ENCODE measurements at places on chromosomes 16 and 17.

DNA sequence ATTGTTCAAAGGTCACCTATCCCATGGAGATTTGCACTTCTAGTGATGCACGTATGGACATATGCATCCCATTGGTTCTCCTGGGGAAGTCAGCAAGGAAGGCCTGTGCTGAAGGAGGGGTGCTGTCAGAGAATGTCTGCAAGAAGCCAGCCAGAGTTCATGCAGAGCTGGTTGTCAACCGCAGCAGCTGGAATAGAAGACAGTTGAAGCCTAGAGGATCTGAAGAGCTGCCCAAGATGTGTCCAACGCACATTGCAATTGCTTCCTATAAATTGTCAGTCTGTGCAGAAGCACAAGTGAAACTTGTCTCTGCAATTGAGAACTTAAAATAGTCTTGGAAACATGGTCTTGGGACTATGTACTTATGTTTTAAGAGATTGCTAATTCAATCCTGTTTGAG, 82.1 kb upstream of the CNTNAP4 start:
- no peak for DNase-seq

GRCh38 chr17:73257516-73257915, 4.2 kb downstream of the CPSF4L start:
- DNase-seq, result no peak

- DNase-seq, result no peak
These were observed 151.9 kb downstream of the SALL1 start for GRCh38 chr16:50999181-50999580.

DNA sequence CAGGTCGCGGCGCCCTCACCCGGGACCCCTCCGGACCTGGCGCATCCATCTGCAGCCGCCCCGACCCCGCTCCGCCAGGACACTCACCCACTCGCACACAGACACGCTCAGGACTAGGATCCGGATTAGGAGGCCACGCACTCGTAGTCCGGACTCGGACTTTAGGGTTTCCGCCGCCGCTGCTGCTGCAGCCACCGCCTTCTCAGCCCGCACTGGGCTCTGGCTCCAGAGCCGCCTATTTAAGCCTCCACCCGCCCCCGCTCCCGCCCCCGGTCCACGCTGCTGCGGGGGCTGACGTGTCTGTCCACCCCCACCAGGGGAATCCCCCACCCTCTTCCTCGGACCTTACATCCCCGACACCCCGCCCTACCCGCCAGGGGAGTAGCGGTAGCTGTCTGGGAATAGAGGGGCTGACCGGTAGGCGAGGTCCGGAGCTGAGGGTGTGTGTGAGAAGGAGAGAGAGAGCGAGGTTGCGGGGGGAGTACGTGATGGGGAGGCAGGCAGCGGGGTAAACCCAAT, at the start of gene RRAD:
Gene RRAD, minus strand, starts transcription at position 214 of the 519 bp plus-strand sequence. CDS start 356 bp downstream, outside the sequence.
- DNase-seq, result no peak

GRCh38 chr16:61057635-61058034, 978.6 kb downstream of the CDH8 start:
- DNase-seq, result no peak

DNA sequence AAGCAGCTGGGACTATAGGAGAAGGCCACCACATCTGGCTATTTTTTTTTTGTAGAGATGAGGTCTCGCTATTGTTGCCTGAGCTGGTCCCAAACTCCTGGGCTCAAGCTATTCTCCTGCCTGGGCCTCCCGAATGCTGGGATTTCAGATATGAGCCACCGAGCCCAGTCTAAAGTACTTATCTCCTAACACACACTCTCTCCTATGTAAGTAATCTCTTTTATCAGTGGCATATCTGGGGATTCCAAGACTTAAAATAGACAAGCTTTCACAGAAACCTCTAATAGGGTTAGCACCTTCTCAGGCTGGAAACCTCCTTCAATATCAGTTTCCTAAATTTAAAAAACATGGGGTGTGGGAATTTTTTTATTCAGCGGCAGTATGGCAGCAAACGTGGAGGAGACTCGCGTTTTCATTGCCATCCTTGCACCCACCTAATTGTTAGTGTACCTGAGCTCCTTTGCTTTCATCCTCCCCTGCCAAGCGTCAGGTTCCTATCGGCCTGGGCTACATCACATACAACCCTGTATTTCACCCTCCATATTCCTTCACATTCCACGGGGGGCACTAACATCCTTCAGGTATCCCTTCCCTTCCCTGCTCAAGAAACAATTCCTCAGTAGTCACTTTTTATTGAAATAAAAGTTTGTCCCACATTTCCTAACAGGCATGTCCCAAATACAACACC, 1.1 kb downstream of the EZH1 start:
- DNase-seq, result no peak

Measured in naive thymus-derived CD4-positive, alpha-beta T cell (primary cell).